ENCODE measurements at places on chromosomes 2 and 18. TPM values are rescaled to one million over a fixed set of nuclear protein-coding genes. Genes with fewer than 3 reads are reported as not detected.

- no peak overlapping the region for H3K27ac ChIP-seq
- H3K27me3 ChIP-seq = peaks cover 4% of the 10 kb centered on the region
- no peak for DNase-seq
- H3K4me3 ChIP-seq = peak overlapping the region; percentile 93
- no peaks in the 10 kb centered on the region for H3K36me3 ChIP-seq
- H3K4me1 ChIP-seq = peaks cover 20% of the 10 kb centered on the region
Measured at GRCh38 chr2:127107622-127107999, 657 bp upstream of the BIN1 start.

GRCh38 chr2:4900242-4900641 lies 791.9 kb upstream of the SOX11 start:
- H3K4me3 ChIP-seq = no peak overlapping the region
- no peak for DNase-seq
- H3K27ac ChIP-seq = no peak overlapping the region
- H3K4me1 ChIP-seq = peaks cover 32% of the 10 kb centered on the region
- H3K27me3 ChIP-seq = no peaks in the 10 kb centered on the region
- H3K36me3 ChIP-seq = no peaks in the 10 kb centered on the region

GRCh38 chr2:137221797-137222492 lies 456.6 kb downstream of the THSD7B start:
- no peaks in the 10 kb centered on the region for H3K36me3 ChIP-seq
- H3K4me1 ChIP-seq = no peaks in the 10 kb centered on the region
- H3K27ac ChIP-seq = no peak overlapping the region
- no peak for DNase-seq

GRCh38 chr18:79790996-79791972 lies 6.5 kb upstream of the KCNG2 start:
- DNase-seq = no peak
- H3K27ac ChIP-seq = no peak overlapping the region
- H3K27me3 ChIP-seq = peaks cover 89% of the 10 kb centered on the region
- no peak overlapping the region for H3K4me3 ChIP-seq
- no peaks in the 10 kb centered on the region for H3K4me1 ChIP-seq
- no peaks in the 10 kb centered on the region for H3K36me3 ChIP-seq

GRCh38 chr2:148842050-148842449 lies 33.0 kb upstream of the KIF5C start:
- peaks cover 2% of the 10 kb centered on the region for H3K36me3 ChIP-seq
- DNase-seq = no peak
- no peak overlapping the region for H3K4me3 ChIP-seq
- H3K4me1 ChIP-seq = no peaks in the 10 kb centered on the region

DNA sequence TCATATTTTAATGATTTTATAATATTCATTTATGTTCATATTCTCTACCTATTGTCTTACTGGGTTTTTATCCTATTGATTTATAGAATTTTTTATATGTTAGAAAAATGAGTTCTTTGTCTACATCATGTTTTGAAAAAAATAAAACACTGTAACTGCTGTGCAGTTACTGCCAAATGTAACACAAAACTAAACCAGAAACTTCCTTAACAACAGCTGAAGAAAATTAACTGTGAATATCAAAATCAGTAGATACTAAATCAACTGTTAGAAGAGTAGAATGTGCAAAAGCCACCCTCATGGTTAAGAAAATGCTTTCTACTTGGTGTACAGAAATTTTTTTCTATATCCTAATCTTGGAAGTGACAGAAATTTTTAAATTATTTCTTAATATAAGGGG lies 69.5 kb downstream of the PTRHD1 start:
- H3K4me1 ChIP-seq = no peaks in the 10 kb centered on the region
- no peak overlapping the region for H3K4me3 ChIP-seq
- no peak for DNase-seq
- no peaks in the 10 kb centered on the region for H3K36me3 ChIP-seq
- no peaks in the 10 kb centered on the region for H3K27me3 ChIP-seq

GRCh38 chr18:21680161-21680560 lies 24.4 kb downstream of the ABHD3 start:
- H3K27me3 ChIP-seq = no peaks in the 10 kb centered on the region
- H3K4me3 ChIP-seq = no peak overlapping the region
- no peak overlapping the region for H3K27ac ChIP-seq
- H3K4me1 ChIP-seq = peaks cover 9% of the 10 kb centered on the region
- H3K36me3 ChIP-seq = peaks cover 2% of the 10 kb centered on the region

GRCh38 chr2:224687156-224687555 lies 29.0 kb downstream of the CCDC195 start:
- H3K4me1 ChIP-seq = peaks cover 17% of the 10 kb centered on the region
- H3K27ac ChIP-seq = no peak overlapping the region
- H3K4me3 ChIP-seq = no peak overlapping the region
- H3K27me3 ChIP-seq = no peaks in the 10 kb centered on the region
- DNase-seq = no peak
- H3K36me3 ChIP-seq = no peaks in the 10 kb centered on the region

DNA sequence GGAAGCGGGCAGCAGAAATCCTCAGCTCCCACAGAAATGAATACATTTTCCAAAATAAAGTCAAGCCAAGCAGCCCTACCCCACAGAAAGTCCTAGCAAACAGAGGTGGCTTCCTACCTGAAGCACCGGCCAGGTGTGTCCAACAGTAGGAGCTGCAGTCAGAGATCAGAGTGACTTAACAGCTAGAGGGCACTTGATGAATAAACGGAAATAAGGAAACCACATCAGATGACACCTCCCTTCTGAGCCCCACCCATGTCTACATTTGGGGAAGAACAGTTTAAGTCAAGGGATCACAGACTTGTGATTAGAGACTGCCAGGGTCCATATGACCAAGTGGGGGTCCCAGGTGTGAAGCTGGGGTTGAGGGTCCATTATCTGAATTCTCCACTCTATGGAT lies at the start of gene CXCR1:
Gene CXCR1, minus strand, starts transcription at position 172 of the 400 bp plus-strand sequence. CDS start 1,751 bp downstream, outside the sequence.
- peaks cover 57% of the 10 kb centered on the region for H3K27me3 ChIP-seq
- H3K36me3 ChIP-seq = no peaks in the 10 kb centered on the region
- no peak within 1 kb of the TSS for H3K27ac ChIP-seq
- DNase-seq = no peak
- no peak within 1 kb of the TSS for H3K4me3 ChIP-seq

DNA sequence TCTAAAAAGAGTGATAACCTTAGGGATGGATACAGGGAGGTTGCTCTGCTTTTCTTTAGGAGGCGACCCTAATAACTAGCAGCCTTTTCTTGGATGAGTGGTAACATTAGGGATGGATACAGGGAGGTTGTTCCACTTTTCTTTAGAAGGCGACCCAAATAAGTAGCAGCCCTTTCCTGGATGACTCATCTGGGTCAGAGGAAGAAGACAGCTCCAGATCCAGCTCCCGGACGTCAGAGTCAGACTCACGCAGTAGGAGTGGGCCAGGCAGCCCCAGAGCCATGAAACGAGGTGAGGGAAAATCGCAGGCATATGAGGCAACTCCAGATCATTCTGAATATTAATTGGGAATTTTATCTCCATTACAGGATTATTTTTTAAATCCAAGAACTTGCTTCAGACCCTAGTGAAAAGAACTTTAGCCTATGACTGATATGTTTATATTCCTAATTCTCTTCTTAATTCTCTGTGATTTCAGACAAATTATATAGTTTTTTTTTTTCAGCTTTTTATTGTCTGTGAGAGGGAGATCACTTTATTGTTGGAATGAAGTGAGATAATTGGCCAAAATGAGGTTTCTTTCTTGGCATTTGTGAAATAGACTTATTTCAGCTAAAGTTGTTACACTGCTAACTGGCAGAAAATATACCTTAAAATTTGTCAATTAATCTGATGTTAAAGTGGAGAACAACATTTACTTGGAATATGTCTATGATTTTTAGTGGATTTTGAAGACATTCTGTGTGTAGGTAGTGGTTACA lies 31.2 kb upstream of the C1GALT1C1L start:
- no peaks in the 10 kb centered on the region for H3K4me1 ChIP-seq
- H3K4me3 ChIP-seq = no peak overlapping the region
- DNase-seq = no peak
- no peak overlapping the region for H3K27ac ChIP-seq
- no peaks in the 10 kb centered on the region for H3K27me3 ChIP-seq

- no peak overlapping the region for H3K4me3 ChIP-seq
- no peak overlapping the region for H3K27ac ChIP-seq
- peaks cover 2% of the 10 kb centered on the region for H3K36me3 ChIP-seq
- H3K4me1 ChIP-seq = no peaks in the 10 kb centered on the region
Measured at GRCh38 chr2:37570773-37571586, 100.5 kb downstream of the CDC42EP3 start.

DNA sequence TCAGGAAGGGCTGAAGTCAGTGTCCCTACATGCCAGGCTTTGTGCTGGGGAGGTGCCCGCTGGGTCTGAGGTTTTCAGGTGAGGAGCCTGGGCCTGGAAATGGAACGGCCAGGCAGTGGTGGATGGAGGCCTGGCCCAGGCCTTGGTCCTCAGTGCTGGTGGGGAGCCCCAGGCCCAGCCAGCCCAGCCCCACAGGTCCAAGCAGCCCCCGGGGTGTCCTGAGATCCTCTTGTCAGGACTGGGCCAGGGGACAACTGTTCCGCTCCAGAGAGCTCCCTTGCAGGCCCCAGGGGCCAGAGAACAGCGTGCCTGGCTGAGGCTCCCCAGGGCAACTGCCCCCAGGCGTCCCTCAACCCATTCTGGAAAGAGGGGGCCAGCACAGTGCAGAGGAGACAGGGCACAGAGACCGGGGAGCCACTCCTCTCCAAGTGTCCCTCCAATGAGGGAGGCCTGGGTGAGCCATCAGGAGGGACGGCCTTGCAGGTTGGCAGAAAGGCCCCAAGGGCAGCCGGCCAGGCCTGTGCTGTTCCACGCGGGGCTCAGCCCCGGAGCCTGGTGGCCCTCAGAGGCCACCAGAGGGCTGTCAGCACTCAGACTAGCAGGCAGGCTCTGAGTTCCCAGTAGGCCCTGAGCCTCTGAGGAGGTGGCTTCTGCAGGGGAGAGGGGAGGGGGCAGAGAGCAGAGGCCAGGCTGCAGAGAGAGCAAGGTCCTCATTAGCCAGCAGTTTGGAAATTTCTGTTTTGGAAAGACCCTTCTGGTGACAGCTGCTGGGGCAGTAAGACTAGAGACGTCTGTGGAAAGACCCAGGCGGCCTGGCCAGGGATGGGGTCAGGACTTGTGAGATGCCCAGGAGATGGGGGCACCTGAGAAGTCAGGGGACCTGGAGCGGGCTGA lies 29.4 kb upstream of the SNED1 start:
- no peak overlapping the region for H3K27ac ChIP-seq
- H3K4me1 ChIP-seq = peaks cover 8% of the 10 kb centered on the region
- no peak for DNase-seq
- H3K27me3 ChIP-seq = peaks cover 10% of the 10 kb centered on the region
- H3K36me3 ChIP-seq = no peaks in the 10 kb centered on the region

- DNase-seq = no peak
- H3K27me3 ChIP-seq = no peaks in the 10 kb centered on the region
- H3K4me3 ChIP-seq = no peak overlapping the region
- H3K4me1 ChIP-seq = peaks cover 10% of the 10 kb centered on the region
- no peak overlapping the region for H3K27ac ChIP-seq
Measured at GRCh38 chr2:9032536-9033255, 29.2 kb upstream of the MBOAT2 start.

- H3K4me3 ChIP-seq = no peak overlapping the region
- no peaks in the 10 kb centered on the region for H3K36me3 ChIP-seq
- no peak overlapping the region for H3K27ac ChIP-seq
- no peaks in the 10 kb centered on the region for H3K27me3 ChIP-seq
- no peak for DNase-seq
Measured at GRCh38 chr2:78145997-78146722, 624.0 kb upstream of the LRRTM4 start.

DNA sequence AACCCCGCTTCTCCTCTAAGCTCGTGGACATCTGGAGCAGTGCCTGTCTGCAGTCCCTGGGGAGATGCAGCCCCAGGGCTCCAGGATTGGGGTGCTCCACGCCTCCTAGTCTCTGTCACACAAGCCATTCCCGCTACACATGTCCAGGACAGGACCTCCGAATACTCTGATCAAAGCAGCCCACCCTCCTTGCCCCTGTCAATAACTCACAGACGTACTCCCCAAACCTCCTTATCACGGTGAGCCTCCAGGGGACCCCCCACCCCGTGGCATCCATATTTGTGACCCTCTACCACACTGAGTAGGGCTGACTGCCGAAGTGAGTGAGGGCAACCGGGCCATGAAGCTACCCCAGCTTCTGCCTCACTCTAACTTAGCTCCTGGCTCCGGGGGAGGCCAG lies 727.7 kb downstream of the GALR1 start:
- H3K4me1 ChIP-seq = no peaks in the 10 kb centered on the region
- no peaks in the 10 kb centered on the region for H3K36me3 ChIP-seq
- no peak overlapping the region for H3K4me3 ChIP-seq

RUFY4 gene
- total RNA-seq = not detected

PCARE gene
- total RNA-seq = not detected

UGT1A10 gene
- not detected for total RNA-seq

HOXD9 gene
- total RNA-seq = not detected

CYP27C1 gene
- 10.1 TPM for total RNA-seq

SIGLEC15 gene
- total RNA-seq = not detected

TXNDC2 gene
- not detected for total RNA-seq

WNT10A gene
- total RNA-seq = not detected

FMNL2 gene
- 54.9 TPM for total RNA-seq
